ENCODE measurements at places on chromosomes 2 and 18.
A peak's percentile ranks its signal among the peaks of the same experiment; 100 is the strongest.

- DNase-seq, result no peak
Observed at GRCh38 chr18:3784949-3785348, 335.0 kb downstream of the TGIF1 start.

- peak; percentile 20 for DNase-seq
Observed at GRCh38 chr2:191486584-191487320, 191.2 kb upstream of the NABP1 start.

DNA sequence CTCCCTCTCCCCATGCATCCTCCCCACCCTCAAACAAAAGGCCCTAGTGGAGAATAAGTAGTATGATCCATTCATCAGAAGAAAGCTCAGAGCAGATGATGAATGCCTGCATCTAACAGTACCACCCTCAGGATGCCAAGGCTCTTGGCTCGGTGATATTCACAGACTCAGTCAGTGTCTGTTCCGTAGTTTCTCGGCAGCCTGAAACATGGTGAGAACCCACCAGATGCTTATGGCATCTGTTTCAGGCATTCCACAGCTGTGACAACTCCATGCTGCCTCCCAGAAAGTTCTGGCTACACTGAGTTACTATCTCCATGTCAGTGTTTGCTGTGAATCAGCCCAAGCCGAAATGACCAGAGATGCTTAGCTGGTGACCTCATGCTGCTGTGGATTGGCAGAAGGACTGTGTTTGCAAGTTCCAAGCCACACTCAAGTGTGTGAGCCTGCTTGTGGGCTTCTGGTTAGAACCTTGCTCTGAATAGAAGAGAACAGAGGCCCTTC lies 83.9 kb downstream of the WDSUB1 start:
- no peak for DNase-seq

DNA sequence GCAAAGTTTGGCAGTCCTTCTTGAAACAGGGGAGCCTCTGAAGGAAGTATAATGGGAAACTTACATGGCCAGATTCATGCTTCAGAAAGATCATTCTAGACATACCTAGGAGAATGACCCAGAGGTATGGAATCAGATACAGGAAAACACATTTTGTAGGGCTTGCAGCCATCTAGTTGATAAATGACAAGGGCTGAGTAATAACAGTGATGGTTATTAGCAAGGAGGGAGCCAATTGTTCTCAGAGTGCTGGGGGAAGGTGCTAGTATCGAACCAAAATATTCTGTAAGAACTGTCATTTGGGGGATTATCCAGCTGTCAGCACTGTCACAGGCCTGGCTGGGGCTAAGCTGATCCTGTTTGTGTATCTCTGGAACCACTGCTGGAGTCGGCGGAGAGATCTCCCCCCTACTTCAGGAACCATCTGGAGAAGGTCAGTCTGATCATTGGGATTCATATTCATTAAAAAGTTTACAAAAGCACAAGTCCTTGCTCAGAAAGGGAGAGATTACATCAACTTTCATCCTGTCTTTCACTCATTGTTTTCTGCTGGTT lies 113.8 kb upstream of the THSD7B start:
- no peak for DNase-seq

DNA sequence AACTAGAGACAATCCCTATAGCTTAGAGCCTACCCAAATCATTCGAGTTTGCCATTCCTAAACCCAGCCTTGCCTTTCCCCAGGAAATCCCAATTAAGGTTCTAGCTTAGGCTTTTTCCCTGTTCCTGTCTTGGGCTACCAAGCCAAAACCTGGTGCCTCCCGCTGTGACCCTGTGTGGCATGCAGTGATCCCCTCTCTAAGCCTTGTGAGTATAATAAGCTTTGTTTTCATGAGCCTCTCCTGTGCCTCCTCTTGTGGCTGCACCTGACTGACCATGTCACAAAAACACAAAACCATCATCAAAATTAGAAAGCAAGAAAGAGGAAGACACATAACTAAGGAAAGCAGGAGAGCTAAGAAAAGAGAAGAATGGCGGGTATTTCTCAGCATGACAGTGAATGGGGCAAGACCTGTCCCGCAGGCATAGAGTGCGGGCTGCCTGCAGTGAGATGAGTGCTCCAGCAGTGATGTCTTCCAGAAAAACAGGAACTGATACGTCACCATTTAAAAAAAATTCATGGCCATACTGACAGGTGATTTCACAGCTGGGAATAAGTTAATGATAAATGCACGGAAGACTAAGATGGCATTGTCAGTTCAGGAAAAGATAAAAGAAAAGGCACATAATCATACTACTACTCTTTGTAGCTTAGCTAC lies 9.2 kb upstream of the PAIP2B start:
- DNase-seq, result no peak

GRCh38 chr2:174694196-174694878 lies 69.9 kb downstream of the CHRNA1 start:
- no peak for DNase-seq

DNA sequence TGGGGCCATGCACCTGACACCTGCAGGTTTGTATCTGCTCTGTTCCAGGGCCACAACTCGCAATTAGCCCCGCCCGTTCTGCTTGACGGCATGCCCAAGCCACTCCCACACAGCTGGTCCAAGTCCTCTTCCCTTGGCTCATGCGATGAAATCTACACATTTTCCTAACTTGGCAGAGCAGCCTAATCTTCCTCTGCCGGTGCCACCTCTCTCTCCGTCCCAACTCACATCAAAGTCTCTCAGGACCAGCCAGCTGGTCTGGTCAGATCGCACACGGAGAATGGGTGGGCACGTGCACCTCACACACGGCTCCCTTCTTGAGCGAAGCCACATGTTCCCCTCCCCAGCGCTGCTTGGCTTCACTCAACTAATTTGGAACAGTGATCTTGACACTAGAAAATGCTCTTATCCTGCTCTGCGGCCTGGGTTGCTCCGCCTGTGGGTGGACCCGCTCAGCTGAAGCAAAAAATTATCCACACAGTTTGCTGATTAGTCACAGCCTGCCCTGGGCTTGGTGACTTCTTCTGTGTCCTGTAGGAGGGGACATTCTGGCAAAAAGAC lies 176.7 kb downstream of the NRP2 start:
- DNase-seq, result no peak

DNA sequence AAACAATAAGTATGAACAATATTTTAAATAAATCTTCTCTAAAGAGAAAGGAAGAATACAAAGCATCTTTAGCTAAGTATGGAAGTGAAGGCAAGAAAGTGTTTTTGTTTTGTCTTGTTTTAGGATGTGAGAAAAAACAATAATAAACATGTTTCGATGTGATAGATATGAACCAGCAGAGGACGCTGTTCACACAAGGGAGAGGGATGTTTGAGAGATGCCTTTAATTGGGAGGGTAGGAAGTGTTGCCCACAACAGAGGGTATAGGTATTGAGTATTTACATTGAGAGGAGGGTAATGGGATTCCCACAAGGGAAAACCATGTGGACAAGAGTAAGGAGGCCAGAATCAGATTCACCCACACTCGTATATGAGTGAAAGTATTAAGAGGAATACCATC lies 55.1 kb downstream of the CDH19 start:
- DNase-seq, result no peak

DNA sequence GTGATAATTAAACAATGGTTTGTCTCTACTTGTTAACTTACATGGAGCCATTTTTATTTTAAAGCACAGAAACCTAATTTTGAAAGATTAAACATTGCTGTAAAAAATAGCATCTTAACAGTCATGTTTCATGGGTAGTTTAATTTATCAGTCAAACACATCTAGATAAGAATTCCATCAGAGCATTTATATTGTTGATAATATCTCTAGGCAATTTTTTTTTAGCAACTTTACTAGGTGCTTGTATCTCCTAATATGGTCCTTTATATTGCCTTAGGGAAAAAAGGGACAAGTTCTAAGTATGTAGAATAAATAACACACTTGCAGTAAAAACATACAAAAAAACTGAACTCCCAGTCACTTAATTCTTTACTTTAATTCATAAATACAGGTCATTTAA lies 863 bp downstream of the CSRNP3 start:
- DNase-seq, result no peak

- DNase-seq, result no peak
Observed at GRCh38 chr2:234974501-234975385, 22.9 kb downstream of the SH3BP4 start.

DNA sequence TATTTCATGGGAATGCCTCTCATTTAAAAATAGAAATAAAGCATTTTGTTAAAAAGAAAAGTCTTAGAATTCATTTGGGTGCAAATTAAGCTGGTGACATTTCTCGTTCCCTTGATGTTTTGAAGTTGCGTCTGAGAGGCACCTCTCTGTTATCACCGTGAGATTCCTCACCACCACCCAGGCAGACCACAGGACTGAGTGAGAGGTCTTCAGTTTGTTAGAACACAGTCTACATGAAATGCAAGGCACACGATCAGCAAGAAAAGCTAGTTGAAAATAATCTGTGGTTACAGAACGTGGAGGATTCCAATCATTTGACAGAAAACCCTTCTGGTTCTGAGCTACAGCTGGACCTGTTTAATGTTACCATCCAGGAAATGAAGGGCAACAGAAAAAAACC lies 116.0 kb downstream of the UXS1 start:
- no peak for DNase-seq

DNA sequence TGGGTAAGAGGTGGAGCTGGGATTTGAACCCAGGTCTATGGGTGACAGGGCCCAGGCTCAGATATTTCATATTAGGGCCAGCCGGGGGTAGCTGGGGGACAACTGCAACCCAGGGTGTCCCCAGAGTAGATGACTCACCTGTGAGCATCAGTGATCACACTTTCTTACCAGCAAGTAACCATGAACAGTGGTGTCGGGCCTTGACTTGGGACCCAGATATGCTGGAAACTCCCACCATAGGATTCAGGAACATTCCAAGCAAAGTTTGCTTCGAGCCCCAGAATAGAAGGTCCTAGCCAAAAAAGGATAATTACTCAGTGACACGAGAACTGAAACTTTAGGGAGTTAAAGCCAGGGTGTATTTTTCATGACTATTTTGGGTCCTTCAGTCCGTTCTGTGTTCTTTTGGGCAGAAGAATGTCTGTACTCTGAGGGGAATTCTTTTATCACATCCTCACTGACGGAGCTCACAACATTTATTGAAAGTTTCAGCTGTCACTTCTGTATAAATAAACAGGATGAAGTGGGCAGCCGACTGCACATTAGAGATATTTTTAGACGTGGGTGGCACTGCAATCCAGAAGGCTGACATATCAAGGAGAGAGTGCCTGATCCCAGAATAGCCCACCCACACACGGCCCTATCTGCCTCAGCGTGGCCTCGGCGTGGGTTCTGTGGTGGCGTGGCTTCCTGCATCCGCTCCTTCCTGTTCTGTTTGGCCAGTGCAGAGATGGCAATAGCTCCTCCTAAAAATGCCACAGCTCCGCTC lies 45.6 kb downstream of the RAMP1 start:
- DNase-seq, result no peak

DNA sequence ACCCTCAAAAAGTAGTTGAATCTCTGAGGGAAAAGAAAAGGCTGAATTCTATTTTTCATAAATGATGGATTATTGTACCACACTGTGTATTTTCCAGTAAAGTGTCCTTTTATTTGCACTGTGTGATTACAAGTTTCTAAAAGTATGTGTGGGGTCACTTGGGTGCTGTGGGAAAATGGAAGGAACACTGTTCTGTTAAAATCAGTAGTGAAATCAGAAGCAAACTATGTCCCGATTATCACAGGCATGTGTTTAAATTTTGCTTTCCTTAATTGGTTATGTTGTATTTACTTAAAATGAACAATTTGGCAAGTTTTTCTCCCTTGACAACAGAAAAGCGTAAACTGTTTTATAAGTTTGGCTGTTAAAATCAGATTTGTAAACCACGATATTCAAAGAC lies 353.1 kb downstream of the ARHGAP15 start:
- DNase-seq, result no peak

GRCh38 chr18:79524181-79525078 lies 128.7 kb downstream of the NFATC1 start:
- no peak for DNase-seq

DNA sequence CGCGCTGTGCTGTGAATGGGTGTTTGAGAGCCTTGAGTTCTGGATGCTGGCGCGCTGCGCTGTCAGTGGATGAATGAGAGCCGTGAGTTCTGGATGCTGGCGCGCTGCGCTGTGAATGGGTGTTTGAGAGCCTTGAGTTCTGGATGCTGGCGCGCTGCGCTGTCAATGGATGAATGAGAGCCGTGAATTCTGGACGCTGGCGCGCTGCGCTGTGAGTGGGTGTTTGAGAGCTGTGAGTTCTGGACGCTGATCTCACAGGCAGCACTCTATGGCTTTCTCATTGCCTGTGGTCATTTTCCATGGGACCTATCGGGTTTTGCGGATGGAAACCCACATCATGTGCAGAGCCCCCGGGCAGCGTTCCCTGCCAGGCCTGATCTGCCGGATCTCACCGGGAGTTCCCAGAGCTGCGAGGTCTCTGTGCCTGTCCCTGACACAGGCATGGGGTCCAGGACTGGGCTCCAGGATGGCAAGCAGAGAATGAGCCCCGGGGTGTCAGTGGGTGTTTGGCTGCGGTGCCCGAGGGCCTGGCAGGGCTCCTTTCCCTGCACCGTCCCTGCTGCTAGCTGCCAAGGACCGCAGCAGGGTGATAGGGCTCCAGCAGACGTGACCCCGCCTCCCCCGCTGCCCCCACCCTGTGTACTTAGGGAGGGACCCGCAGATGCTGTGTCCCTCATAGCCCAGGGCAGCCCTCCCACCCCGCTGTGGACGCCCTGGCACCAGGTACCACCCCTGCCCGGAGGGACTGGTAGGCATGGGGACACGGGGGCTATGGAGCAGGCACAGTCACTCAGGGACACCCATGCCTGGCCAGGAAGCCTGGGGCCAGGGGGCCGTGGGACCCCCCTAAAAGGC lies 9.7 kb downstream of the PDCD1 start:
- no peak for DNase-seq

- DNase-seq, result no peak
Observed at GRCh38 chr2:129443865-129444739, 535.4 kb upstream of the RAB6C start.

- DNase-seq, result no peak
Observed at GRCh38 chr2:229405796-229406195, 134.7 kb upstream of the PID1 start.

DNA sequence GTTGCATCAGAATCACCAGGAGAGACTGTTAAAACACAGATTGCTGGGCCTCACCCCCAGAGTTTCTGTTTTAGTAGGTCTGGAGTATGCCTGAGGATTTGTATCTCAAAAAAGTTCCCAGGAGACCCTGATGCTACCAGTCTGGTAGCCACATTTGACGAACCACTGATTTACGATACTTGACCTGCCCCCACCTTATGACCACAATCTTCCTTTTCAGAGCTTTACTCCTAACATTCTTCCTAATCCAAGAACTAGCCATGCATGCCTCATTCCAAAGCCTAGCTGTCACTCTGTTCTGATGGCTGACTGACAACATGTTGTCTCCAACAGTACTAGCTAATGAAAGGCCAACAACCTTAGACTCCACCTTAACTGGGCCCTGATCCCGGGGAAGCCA lies 191.4 kb downstream of the MBD2 start:
- DNase-seq, result no peak

- no peak for DNase-seq
Observed at GRCh38 chr2:162521871-162522650, 178.1 kb downstream of the GCA start.

DNA sequence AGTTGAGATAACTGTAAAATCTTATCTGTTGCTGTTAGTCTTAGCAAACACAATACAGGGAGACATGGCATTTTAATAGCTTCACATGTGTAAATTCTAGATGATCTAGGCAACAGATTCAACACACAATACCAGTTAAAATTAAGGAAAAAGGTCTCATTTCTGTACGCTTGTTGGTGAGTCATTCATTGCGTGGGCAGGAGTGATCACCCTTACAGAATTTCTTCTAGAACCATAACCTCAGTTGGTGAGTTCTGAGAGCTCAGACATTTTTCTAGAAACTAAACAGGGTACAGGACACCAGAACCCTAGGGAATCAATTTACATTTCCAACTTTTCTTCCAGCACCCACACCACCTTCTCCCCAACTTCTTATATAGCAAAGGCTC lies 81.9 kb downstream of the SLC8A1 start:
- DNase-seq, result no peak

GRCh38 chr18:8794156-8794933 lies 89.0 kb downstream of the MTCL1 start:
- DNase-seq, result peak; percentile 9

Measured in HEK293T (cell line).